Non-pigmented ciliary epithelial cell (primary cell): ENCODE measurements at places on chromosomes 3 and 15.

DNA sequence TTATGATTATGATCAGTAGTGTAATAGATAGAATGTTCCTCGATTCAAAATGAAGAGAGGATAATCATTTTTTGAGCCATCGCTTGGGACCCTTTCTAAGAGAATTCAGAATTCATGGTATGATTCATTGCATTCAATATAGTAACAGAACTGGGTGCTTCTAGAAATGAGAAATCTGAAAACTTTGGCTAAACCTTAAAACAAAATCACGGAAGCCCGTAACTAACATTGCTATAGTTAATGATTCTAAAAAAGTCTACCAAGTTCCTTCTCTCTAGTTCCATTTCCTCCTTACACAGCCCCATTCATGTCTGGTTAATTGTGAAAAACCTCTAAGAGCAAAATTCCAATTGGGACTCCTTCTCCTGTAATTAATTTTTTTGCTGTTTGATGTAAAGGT lies 217.1 kb downstream of the GBE1 start:
- no peak for DNase-seq

- no peak for DNase-seq
Measured at GRCh38 chr15:75725719-75726607, 13.3 kb upstream of the CSPG4 start.

DNA sequence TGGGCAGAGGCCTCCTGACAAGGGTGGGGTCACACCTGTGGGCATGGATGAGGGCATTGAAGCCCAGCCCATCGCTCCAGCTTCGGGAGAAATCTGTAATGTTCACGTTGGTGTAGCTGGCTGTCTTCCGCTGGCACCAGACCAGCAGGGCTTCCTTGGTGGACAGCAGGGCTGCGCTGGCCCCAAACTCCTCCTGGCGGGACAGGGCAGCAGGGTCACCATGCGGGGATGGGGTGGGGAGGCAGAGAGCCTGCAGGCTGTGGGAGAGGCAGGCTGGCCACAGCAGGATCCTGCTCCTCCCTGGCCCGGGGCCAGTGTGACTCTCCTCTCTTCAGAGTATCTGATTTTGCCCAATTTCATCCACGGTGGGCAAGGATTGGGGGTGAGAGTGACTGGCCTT lies 6.0 kb downstream of the SPTBN5 start:
- DNase-seq, result no peak

- no peak for DNase-seq
Measured at GRCh38 chr15:76932135-76932966, 802 bp downstream of the RCN2 start.

DNA sequence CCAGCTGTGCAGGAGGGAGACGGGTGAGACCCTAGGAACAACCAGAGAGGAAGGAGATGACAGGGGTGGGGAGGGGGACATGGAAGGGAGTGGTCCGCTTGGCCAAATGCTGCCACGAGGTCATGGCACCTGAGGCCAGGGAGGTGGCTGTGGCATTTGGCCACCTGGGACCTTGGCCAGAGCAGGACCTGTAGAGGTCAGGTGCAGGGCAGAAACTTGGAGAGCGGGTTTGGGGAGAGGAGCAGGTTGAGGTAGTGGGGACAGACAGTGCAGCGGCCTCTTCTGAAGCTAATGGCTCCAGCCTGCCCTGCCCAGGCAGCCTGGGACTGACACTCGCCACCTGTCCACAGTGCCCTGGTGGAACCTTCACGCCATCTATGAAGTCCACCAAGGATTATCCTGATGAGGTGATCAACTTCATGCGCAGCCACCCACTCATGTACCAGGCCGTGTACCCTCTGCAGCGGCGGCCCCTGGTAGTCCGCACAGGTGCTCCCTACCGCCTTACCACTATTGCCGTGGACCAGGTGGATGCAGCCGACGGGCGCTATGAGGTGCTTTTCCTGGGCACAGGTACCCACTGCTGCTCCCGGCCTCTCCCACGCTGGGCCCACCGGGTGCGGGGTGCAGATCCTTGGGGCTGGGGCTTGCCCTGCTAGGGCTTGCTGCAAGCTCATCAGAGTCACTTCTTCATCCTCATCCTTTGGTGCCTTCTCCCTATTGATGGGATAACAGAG lies 7.0 kb upstream of the GNAT1 start:
- DNase-seq, result no peak

DNA sequence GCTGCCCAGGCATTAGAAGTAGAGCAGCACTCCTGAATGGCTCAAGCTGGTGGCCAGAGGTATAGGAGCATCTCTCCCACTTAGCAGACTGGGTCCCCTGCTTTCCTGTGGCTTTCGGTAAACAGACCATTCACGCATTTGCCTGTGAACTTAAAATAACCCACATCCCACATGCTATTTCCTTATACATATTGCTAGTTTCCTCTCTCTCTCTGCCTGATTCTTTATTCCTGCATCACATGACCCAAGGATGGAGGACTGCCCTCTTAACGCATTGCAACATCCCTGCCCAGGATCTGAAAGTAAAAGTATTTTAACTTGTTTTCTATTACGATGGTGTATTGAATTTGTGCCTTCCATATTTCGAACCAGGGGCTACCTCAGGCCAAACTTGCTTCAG lies 43.4 kb upstream of the NLGN1 start:
- no peak for DNase-seq

DNA sequence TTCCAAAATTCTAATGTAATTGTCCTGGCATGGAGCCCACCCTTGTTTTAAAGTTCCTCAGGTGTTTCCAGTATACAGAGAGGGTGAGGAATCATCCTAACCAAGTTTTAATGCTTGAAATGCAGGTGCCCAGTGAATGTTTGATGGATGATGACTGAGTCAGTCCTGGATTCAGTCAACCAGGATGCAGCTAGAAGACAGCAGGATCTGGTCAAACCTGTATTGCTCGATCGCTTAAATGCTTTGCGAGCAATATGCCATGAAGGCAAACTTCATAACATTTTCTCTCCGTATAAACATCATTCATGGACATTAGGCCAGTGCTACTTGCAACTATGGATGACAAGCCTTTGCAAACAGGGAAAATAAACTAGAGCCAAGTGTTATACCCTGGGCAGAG lies 591.2 kb downstream of the RSL24D1 start:
- no peak for DNase-seq

- no peak for DNase-seq
Measured at GRCh38 chr3:138361561-138361971, 13.2 kb downstream of the MRAS start.

DNA sequence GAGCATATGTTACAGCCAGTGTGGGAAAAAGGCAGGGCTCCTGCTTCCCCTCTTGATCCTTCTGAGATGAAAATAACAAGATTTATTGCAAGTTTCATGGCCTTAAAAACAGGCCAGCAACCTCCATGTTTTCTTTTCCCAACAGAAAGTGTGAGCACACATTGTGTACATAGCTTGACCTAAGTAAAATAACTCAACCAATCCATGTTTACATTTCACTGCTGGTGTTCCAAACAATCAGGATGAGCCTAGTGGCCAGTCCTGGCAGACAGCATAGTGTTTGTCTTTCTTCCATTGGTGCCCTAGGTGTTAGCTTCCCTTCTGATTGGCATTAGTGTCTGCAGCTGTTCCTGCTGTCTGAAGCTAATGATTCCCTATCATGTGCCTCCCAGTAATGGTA lies 847.7 kb downstream of the EPHA3 start:
- DNase-seq, result no peak

- DNase-seq, result peak; percentile 10
Measured at GRCh38 chr3:129560911-129561594, 18.1 kb downstream of the H1-8 start.

DNA sequence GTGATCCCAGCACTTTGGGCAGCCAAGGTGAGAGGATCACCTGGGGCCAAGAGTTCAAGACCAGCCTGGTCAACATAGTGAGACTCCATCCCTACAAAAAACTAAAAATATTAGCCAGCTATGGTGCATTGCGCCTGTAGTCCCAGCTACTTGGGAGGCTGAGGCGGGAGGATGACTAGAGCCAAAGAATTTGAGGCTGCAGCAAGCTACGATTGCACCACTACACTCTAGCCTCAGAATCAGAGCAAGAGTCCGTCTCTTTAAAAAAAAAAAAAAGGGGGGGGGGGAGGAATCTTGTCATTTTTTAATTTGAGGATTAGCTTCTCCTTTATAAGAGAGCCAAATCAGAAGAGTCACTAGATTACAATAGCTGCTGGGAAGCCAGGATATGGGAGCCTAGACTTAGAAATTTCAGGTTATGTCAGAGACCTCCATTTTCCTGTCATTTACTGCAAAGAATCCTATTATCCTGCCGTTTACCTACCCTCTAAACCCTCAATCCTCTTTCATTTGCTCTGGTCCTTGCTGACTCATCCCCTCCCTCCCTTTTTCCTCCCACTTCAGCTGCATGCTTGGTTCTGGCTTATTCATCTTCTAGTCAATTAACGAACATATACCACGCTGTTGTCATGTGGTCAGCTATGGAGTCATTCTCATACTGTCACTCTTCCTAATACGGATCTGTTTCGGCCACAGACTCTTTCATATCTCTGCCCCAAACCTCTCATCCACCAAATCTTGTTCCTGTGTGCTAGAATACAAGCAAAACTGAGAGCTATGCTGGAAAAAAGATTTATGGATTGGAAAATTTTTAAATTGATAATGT lies 83.8 kb upstream of the PPIB start:
- peak; percentile 83 for DNase-seq

DNA sequence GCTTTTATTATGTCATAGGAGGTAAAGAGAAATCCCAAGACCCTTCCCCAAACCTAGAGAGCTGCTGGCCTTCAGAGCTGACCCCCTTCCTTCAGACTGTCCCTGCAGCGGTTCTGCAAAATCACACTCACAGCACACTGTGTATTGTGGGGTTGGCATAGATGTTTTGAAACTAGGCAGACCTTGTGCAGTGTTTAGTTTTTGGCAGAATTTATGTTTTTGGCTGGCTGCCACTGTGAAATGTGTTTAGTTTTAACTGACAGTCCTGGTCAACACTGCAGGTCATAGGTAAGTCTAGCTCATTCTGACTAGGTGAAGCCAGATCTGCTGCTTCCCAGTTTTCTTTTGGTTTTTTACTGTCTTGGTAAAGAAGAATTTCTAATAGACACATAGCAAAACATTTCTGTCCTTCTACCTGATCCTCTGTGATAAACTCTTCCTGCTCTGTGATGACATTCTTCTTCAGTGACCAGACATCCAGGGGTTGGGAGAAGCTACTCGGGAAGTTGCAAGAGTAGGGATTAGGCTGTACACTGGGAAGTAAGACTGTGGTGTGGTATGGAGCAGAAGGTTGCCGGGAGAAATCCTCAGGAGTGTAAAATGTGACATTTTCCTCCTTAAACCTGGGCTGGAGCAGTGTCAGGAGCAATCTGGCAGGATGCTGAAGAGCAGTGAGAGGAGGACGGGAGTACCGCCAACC lies 209.6 kb upstream of the MCTP2 start:
- DNase-seq, result no peak

GRCh38 chr15:33155691-33156420 lies 38.7 kb downstream of the FMN1 start:
- no peak for DNase-seq

- DNase-seq, result peak; percentile 15
Measured at GRCh38 chr3:57127891-57128518, 37.1 kb downstream of the IL17RD start.

- no peak for DNase-seq
Measured at GRCh38 chr3:81419228-81419627, 342.2 kb downstream of the GBE1 start.

- no peak for DNase-seq
Measured at GRCh38 chr3:45066109-45066801, 40.2 kb downstream of the CLEC3B start.

GRCh38 chr3:169813278-169813677 lies 574 bp upstream of the LRRC34 start:
- no peak for DNase-seq

- no peak for DNase-seq
Measured at GRCh38 chr15:38463893-38464292, 10.0 kb downstream of the FAM98B start.

GRCh38 chr3:85875589-85875988 lies 916.8 kb downstream of the CADM2 start:
- no peak for DNase-seq

- DNase-seq, result no peak
Measured at GRCh38 chr15:52421029-52421428, 107.7 kb downstream of the MYO5A start.

- DNase-seq, result no peak
Measured at GRCh38 chr3:65142456-65142855, 454.7 kb upstream of the ADAMTS9 start.

GRCh38 chr3:169526246-169526645 lies 137.3 kb downstream of the MECOM start:
- DNase-seq, result no peak

DNA sequence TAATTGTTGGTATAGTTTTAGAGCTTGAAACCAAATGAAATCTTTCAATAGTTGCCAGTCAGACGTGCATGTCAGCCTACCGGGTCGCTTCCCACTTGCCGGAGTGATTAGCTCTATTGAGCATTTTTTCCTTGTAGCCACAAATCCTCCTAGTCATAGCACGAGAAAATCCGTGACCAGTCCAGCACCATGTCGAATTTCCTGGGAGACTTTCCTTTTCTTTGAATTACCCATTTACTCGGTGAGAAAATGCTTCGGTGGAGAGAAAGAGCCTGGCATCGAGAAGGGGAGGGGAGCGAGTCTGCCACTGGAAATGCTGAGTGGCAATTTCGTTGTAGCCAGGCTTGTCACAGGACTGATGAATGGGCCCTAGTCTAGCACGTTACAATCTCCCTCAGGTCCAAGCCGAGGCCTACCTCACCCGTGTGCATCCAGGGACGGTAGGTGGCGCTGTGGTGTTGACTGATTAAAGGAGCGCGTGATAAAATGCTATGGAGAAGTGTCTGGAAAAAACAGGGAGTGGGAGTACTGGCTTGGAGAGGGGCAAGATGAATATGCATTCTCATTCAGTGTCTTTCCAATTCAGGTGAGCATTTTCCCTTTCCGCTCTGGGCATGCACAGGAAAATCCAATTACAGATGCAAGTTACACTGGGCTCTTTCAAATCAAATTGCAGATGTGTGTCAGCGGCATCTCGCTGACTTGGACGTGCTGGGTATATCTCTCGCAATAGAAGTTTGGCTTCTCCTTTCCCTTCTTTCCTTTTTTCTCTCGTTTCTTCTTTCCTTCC lies 238.8 kb downstream of the EDEM1 start:
- no peak for DNase-seq

GRCh38 chr3:16897254-16897926 lies 12.6 kb downstream of the PLCL2 start:
- DNase-seq, result no peak

GRCh38 chr3:8210882-8211341 lies 290.7 kb upstream of the LMCD1 start:
- DNase-seq, result no peak

DNA sequence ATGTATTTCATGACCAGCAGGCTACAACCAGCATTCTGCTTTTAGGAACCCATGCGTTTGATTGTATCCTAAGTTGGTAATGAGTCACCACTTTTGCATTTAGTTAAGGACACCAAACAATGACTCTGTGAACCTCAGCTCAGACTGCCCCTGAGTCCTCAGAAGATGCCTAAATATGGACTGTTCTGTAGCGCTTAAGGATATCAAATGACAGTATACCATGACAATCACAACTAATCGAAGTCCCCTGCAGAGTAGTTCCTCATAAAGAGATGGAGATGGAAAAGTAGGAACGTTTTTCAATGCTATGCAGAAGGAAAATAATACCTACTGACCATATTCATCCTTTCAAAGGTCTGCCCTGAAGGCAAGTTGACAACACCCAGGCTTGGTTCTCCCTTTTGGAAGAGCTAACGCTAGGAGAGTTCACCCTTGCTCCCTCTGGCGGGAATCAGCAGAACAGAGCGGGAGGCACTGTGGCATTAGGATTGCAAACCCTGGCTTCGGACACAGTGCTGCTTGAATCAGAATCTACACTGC lies 508.6 kb downstream of the FHIT start:
- DNase-seq, result peak; percentile 27

GRCh38 chr3:72384602-72385001 lies 463.6 kb downstream of the SHQ1 start:
- DNase-seq, result no peak
